GM23338 (cell line): ENCODE measurements at places on chromosomes 7 and 10. TPM values are rescaled to one million over a fixed set of nuclear protein-coding genes. Genes with fewer than 3 reads are reported as not detected.

- peaks cover 3% of the 10 kb centered on the region; the same call in 1 of the 2 replicates for H3K4me1 ChIP-seq
- H3K36me3 ChIP-seq = no peaks in the 10 kb centered on the region
- no peak overlapping the region for H3K27ac ChIP-seq
- no peak for DNase-seq
- no peak overlapping the region for H3K4me3 ChIP-seq
Measured at GRCh38 chr7:106887421-106887820, 22.3 kb downstream of the PIK3CG start.

DNA sequence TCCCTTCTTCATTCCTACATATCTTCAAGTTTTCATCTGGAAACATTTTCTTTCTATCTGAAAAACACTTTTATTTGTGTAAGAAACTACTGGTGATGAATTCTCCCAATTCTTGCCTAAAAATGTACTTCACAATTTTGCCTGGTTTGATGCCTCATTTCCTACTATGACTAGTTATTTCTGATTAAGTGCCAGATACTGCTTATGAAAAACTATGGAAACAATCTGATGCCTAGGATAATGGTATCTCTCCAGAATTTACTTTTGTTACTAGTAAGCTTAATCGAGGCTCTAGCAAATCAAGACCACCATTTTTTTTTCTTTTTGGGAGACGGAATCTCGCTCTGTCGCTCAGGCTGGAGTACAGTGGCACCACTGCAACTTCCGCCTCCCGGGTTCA is 31.3 kb downstream of the CACUL1 start:
- H3K27ac ChIP-seq = no peak overlapping the region
- no peaks in the 10 kb centered on the region for H3K27me3 ChIP-seq
- no peaks in the 10 kb centered on the region for H3K4me1 ChIP-seq
- no peak for DNase-seq
- H3K4me3 ChIP-seq = no peak overlapping the region
- no peaks in the 10 kb centered on the region; the same call in 1 of the 2 replicates for H3K36me3 ChIP-seq

DNA sequence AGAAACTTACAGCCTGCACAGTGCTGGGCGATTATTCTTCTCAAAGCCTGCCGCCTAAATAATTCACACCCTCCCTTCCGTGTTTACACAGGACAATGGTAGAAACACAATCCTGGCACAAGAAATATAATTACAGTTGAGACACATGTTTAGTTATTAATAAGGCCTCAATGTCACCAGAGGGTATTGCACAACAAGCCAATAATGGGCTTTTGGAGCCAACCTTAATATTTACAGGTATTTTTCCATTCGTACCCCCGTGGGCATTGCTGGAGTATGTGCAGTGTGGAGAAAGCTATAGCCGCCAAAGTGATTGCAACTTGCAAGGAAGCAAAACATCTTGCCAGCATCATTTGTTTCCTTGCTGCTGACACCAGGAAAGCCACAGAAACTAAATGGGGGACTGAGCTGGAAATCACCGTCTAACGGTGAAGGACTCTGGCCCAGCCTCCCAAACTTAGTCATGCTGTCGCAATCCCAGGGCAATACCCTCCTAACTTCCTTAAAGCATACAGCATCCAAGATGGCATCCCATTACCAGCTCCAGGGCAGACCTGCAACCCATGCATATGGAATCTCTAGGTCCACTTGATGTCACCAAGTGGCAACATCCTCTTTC is 8.6 kb downstream of the CALN1 start:
- no peak overlapping the region for H3K4me3 ChIP-seq
- DNase-seq = no peak
- H3K27me3 ChIP-seq = no peaks in the 10 kb centered on the region
- H3K27ac ChIP-seq = no peak overlapping the region

DNA sequence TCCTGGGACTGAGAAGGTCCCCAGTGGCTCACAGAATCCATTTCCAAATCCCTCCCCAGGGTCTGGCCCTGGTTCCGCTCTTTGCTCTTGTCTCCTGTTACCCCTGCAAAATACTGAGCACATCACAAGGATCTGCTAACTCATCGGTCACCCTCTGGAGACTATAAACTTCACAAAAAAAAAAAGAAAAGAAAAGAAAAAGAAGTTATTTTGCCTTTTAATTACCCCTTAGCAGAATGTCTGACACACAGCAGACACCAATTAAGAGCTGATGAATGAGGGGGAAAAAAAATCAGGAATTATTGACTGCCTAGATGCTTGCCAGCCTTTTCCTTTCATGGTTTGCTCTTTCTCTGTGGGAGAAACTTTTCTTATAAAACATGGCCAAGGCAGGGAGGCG is 578.7 kb downstream of the GRID1 start:
- H3K36me3 ChIP-seq = no peaks in the 10 kb centered on the region
- no peak for DNase-seq
- no peaks in the 10 kb centered on the region for H3K4me1 ChIP-seq
- H3K27me3 ChIP-seq = no peaks in the 10 kb centered on the region
- H3K27ac ChIP-seq = no peak overlapping the region

- no peaks in the 10 kb centered on the region for H3K27me3 ChIP-seq
- H3K27ac ChIP-seq = no peak overlapping the region; the same call in 1 of the 2 replicates
- DNase-seq = peak; percentile 61
- peaks cover 49% of the 10 kb centered on the region for H3K4me1 ChIP-seq
- peaks cover 4% of the 10 kb centered on the region; the same call in 1 of the 2 replicates for H3K36me3 ChIP-seq
- H3K4me3 ChIP-seq = no peak overlapping the region
Measured at GRCh38 chr7:49243521-49243920, 319.2 kb downstream of the CDC14C start.

GRCh38 chr10:109891105-109891504 is 32.2 kb downstream of the XPNPEP1 start:
- DNase-seq = no peak
- no peak overlapping the region for H3K4me3 ChIP-seq
- H3K27ac ChIP-seq = no peak overlapping the region
- H3K27me3 ChIP-seq = no peaks in the 10 kb centered on the region
- no peaks in the 10 kb centered on the region; the same call in 1 of the 2 replicates for H3K4me1 ChIP-seq

DNA sequence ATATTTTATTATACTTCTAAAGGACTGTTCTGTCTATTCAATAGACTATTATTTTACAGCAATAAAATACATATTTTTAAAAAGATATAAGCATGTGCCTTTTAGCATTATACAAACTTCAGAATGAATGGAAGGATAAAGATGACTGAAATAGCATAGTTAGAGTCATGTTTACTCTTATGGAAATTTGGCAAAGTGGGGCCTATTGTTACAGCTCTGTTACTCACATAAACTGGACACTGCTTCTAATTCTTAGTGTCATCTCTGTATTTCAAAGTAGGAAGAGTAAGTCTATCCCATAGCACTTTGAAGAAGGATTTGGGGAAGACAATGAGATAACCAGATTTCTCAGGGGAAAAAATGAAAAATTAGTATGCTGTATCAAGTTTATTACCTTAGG is 168.2 kb downstream of the SKAP2 start:
- H3K4me1 ChIP-seq = peaks cover 17% of the 10 kb centered on the region; the same call in 1 of the 2 replicates
- no peak overlapping the region for H3K27ac ChIP-seq
- H3K4me3 ChIP-seq = no peak overlapping the region
- DNase-seq = no peak
- no peaks in the 10 kb centered on the region for H3K36me3 ChIP-seq
- no peaks in the 10 kb centered on the region for H3K27me3 ChIP-seq

The GOLGA7B gene
- 0.14 and 0.16 TPM in 2 replicates for total RNA-seq

The DKK1 gene
- not detected in 2 replicates for total RNA-seq

The AKR1D1 gene
- total RNA-seq = 0.14 TPM in 1 of 2 replicates, not detected in the other

The HBP1 gene
- total RNA-seq = 40.5 and 52.8 TPM in 2 replicates
